Adipocyte (in vitro differentiated cells): ENCODE measurements at places on chromosomes 12 and 14.
A peak's percentile ranks its signal among the peaks of the same experiment; 100 is the strongest.

DNA sequence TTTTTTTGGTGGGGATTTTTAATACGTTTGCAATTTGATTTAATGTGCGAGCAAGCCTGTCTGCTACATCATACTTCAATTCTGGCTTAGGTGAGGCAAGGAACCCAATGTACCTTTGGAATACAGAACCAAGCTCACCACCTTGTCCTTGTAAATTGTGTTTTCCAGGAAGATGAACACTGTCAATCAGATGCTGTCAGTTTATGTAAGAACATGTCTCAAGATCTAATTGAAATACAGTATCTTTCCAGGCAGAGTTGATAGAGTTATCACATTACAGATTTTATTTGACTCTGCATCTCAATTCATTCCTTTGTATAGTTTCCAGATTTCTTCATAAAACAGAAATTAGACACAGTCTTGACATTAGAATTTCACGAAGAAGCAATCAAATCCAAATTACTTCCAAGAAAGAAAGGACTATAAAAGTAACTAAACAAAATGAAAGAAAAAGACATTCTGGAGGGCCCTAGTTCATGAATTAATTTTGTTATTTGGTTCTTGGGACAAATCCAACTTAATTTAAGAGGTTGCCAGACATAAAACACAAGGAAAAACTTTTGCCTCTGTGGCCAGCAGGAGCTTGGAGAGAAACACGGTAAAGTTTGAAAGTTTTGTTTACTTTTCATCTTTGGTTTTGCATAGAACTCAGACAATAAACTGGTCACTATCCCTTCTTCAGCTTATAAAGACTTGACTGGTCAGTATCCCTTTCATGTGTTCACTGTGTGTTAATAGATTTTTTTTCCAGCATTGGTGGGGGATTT, 16.4 kb upstream of the MED13L start:
- DNase-seq = no peak

DNA sequence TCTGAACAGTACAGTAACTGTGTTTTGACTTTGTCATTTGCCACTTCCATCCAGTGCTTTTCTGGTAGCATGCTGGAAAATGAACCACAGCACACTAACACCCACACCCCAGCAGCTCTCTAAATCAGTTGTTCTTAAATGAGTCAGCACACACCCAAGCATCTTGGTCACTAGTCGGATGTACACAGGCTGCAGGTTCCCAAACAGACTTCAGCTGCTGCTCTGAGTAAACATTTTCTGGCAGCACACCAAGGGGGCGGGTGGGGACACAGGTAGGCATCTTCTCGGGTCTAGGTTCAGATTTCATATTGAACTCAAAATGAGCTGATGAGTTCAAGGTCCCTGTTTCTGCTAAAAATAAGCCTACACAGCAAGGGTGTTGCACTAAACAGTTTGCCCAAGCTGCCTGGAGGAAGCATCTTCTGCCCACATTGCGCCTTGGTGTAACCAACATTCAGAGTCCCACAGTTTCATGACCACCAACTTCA, 39.8 kb downstream of the IFNG start:
- DNase-seq = no peak

DNA sequence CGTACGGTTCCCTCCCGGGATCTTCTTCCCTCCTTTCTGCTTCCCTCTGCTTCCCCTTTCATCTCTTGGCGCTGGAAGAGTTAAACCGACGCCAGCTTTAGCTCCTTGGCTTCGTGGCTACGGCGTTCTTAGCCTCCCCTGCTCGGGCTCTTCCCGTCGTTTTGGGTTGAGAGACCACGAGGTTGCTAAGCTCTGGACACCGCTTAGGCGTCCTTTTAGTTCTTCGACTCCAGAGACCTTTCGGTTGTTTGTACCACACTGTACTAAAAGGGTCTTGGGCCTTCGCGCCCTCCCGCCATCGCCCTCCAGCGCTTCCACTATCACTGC, 545 bp downstream of the CPSF2 start:
- DNase-seq = peak; percentile 61

GRCh38 chr14:21215130-21215878, 53.9 kb downstream of the HNRNPC start:
- DNase-seq = no peak

DNA sequence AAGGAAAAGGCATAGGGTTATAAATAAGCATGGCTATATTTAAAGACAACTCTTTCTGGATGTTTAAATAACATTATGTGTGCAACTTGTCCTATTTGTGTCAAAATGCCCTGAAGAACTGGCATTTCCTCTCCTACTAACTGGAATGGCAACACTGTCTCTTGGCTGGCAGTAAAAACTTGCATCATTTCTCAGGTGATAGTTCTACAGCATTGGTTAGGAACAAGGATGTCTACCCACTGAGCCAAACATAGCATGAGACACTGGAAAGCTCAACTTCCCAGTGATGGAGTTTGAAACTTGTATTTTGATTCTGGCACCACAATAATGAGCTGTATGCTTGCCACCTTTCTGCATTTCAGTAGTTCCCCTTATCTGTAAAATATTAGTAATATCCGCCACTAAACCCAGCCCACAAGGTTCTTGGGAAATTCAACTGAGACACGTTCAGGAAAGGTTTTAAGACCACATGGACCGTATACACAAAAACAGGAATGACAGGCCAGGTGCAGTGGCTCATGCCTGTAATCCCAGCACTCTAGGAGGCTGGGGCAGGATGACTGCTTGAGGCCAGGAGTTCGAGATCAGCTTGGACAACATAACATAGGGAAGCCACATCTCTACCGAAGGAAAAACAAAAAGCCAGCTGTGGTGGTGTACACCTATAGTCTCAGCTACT, 5.1 kb downstream of the SLC38A2 start:
- DNase-seq = peak; percentile 14

- DNase-seq = no peak
Observed at GRCh38 chr14:56328021-56328420, 209.8 kb downstream of the PELI2 start.

GRCh38 chr14:89927186-89927865, 27.2 kb downstream of the EFCAB11 start:
- no peak for DNase-seq

DNA sequence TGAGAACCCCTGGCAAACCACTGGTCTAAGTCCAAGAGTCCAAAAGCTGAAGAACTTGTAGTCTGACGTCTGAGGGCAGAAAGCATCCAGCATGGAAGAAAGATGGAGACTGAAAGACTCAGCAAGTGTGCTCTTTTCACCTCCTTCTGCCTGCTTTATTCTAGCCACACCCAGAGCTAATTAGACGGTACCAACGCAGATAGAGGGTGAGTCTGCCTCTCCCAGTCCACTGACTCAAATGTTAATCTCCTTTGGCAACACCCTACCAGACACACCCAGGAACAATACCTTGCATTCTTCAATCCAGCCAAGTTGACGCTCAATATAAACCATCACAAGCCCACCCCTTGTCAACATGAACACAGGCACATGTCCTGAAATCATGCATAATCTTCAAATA, 155.1 kb downstream of the CCDC59 start:
- no peak for DNase-seq
